ENCODE measurements at places on chromosomes 4 and X. TPM values are rescaled to one million over a fixed set of nuclear protein-coding genes. Genes with fewer than 3 reads are reported as not detected.

AKAP14 gene
- polyA plus RNA-seq, result 7.6 TPM

ADAM29 gene
- not detected for polyA plus RNA-seq

PPP1R2C gene
- not detected for polyA plus RNA-seq

RPA4 gene
- polyA plus RNA-seq, result 0.30 TPM

ARHGAP6 gene
- polyA plus RNA-seq, result 7.0 TPM

SOD3 gene
- 58.8 TPM for polyA plus RNA-seq

DNA sequence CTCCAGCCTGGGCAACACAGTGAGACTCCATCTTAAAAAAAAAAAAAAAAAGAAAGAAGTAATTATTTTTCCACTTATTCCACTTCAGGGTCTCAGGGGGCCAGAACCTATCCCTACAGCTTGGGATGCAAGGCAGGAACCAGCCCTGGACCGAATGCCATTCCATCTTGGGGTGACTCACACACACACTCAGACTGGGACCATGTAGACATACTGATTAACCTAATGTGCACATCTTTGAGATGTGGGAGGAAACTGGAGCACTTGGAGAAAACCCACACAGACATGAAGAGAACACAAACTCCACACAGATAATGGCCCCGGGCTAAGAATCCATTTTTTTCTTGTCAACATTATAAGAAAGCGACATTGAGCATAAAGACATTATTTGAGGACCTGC is 132.5 kb downstream of the PTTG2 start:
- H3K27ac ChIP-seq, result no peak overlapping the region
- DNase-seq, result no peak
- peaks cover 15% of the 10 kb centered on the region for H3K36me3 ChIP-seq
- no peaks in the 10 kb centered on the region for H3K27me3 ChIP-seq
- H3K4me1 ChIP-seq, result peaks cover 4% of the 10 kb centered on the region
- no peak overlapping the region for H3K4me3 ChIP-seq

GRCh38 chr4:86664959-86665358 is 70.8 kb downstream of the PTPN13 start:
- H3K36me3 ChIP-seq, result no peaks in the 10 kb centered on the region
- no peak overlapping the region for H3K4me3 ChIP-seq
- H3K27me3 ChIP-seq, result no peaks in the 10 kb centered on the region
- no peak for DNase-seq
- peaks cover 26% of the 10 kb centered on the region for H3K4me1 ChIP-seq
- H3K27ac ChIP-seq, result no peak overlapping the region
